ENCODE measurements at places on chromosomes 5 and 9.

- DNase-seq: no peak
Observed at GRCh38 chr5:178651046-178651810, 24.4 kb upstream of the CLK4 start.

DNA sequence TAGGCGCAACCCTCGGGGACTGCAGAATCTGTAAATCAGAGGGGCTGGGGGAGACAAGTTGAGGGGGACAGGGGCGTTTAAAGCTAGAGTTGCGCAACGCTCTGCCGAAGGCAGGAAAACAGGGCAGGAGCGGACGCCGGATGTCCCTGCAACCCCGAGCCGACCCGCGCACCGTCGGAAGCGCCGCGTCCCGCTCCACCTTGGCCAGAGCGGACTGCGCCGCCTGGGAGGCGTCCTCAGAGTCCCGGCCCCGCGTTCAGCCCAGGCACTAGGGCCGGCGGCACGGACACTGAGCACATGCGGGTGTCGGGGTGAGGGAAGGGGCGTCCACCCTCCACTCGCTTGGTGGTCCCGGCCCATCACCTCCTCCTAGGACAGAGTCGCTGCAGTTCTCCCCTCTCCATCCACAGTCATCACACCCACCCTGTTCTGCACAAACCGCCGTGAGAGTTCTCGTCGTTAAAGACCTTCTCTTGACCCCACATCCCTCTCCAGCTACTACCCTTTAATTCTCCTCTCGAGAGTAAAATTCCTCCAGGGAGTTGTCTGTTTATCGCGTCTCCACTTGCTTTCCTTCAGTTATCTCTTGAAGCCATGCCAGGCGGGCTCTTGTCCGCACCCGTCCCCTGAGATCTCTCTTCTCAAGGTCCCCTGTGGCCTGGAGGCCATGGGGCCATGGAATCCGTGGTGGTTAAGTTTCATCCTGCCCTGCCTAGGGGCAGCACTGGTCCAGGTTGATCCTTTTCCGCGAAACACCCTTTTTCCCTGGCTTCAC is 796 bp upstream of the PDLIM7 start:
- no peak for DNase-seq

DNA sequence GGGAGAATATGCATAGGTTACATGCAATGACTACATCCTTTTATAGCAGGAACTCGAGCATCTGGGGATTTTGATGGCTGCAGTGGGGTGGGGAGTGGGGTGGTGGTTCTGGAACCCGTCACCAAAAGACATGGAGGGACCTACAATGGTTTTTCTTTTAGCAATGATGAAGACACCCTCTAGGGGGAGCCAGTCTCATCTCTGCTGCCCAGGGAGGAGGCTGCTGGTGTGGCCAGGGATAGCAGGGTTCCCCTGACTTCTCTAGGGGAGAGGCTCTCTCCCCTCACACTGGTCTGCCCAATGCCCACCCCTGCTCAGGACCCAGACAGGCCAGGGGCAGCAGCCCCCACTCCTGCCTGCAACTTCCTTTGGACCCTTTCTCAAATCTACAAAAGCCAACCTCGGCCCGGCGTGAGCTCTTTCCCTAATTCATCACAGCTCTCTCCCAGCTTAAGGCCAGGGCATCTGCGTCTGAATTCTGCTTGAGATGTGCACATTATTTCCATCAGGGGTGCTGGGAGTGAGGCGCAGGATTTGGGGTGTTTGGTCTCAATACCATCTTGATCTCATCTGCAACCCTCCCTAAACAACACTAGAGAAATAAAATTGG is 73.6 kb upstream of the RETREG1 start:
- no peak for DNase-seq

GRCh38 chr5:107997338-107997980 is 326.7 kb upstream of the EFNA5 start:
- no peak for DNase-seq
